ENCODE measurements at places on chromosomes 13 and 19.

DNA sequence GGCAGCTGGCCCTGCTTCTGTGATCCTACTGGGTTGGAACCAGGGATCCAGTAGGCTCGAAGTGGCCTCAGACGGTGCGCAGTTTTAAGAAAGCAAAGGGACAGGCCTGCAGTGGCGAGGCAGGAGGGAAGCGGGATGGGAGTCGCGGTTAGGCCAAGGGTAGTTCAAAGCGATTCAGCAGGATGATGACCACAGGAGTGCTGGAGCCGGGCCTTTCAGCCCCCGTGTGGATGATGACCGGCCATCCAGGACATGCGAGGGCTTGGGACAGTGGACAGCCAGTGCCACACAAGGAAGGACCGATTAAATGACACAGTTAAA is 854 bp downstream of the RNASEH2B start:
- DNase-seq: no peak

- DNase-seq: no peak
Observed at GRCh38 chr13:113671066-113672001, 4.3 kb downstream of the GRK1 start.

DNA sequence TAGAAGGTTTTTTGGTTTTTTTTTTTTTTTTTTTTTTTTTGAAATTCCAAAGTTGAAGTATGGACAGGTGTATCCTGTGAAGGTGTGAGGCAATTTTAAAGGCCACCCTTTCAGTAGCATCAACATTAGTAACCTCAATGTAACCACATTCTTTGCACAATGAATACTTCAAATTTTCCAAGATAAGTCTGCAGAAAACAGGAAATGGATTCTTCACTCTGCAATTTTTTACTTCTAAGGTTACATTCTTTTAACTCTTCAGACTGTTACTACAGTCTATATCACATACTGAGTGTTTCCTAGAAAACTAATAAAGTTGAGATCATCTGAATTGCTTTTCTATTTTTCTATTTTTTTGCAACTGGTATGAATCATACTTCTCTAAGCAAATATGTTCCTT is 569.0 kb upstream of the GPC6 start:
- DNase-seq: no peak

GRCh38 chr13:77535448-77535847 is at the start of gene SCEL:
Gene SCEL, plus strand, starts transcription at chr13:77535706. Its CDS starts 20,170 bp downstream, at chr13:77555876.
- DNase-seq: no peak

GRCh38 chr13:53494406-53494805 is 465.8 kb downstream of the OLFM4 start:
- no peak for DNase-seq

GRCh38 chr13:35856721-35857364 is 274.3 kb downstream of the DCLK1 start:
- DNase-seq: no peak

DNA sequence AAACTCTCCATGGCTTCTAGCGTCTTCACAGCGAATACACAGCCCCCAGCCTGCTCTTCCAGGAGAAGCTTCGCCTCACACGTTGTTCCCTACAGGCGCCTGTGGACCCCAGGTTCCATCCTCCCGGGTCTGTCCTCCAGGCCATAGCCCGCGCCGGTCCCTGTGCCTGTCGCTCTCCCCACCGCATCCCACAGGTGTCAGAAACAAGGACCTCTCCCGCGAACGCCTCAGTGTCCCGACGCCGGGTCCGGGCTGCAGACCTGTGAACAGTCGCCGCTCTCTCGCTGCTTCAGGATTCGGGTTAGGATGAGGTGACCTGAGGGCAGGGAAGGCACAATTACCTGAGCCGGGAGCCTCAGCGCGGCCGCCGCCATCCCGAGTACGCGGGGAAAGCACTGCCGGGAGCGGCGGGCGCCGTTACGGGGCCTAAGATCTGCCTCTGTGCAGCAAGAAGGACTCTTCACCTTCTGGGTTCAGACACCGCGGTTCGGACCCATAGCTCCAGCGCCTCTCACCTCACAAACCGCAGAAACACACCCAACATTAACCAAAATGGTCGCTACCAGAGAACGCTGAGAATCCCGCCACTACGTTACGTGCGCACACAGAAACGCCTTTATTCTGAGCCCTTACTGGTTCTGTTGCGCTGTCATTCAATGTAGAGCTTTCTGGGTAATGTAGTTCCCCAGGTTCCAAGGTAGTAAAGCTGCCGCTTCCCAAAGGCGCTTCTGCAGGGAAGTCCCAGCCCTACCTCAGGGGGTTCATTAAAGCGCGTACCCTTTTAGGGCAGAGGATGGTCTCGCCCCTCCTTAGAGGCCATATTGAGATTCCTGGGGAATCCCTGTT is at the start of gene ZNF418:
Gene ZNF418, minus strand, starts transcription at position 583 of the 846 bp plus-strand sequence. CDS start 1,580 bp downstream, outside the sequence.
- DNase-seq: peak; percentile 17

DNA sequence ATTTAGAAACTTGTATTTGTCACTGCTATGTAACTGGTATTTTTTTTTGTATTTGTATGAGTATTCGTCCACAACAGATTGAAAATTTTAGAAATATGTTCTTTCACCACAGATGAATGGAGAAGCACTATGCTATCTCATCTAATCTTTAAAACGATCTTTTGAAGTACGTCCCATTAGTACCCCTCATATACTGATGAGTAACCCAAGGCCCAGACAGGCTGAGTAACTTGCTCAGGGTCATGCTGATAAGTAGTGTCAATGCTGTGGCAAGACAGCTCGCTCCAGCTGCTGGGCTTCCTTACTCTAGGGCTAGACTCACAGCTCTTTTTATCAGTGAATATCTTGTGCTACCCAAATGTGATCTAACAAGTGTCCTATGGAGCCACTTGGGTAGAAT is 154.2 kb downstream of the SUCLA2 start:
- no peak for DNase-seq

Measured in T-cell (primary cell).